ENCODE measurements at places on chromosomes 3 and 15.

GRCh38 chr3:161548301-161548700 lies 51.7 kb downstream of the OTOL1 start:
- DNase-seq = no peak

GRCh38 chr15:49383266-49383665 lies 39.8 kb upstream of the FGF7 start:
- DNase-seq = no peak

GRCh38 chr3:154151969-154152368 lies 30.8 kb downstream of the ARHGEF26 start:
- no peak for DNase-seq

- no peak for DNase-seq
These were observed 382.4 kb downstream of the IL5RA start for GRCh38 chr3:2727610-2728318.

DNA sequence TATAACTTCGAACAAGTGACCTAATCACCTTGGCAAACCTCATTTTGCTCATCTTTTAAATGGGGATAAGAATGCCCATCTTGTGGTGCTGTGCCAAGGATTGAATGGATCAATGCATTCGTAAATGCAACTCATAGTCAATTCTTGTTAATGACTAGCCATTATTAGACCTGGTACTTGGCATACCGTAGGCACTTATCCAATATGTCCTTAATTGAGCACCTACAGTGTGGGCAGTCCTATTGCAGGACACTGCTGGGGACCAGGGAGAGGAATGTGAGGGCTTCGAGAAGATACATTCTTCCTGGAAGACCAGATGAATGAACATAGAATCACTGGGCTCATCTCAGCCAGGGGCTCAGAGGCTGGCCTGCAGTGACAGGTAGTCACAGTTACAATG lies 177.2 kb upstream of the TLE3 start:
- no peak for DNase-seq

- no peak for DNase-seq
These were observed 82.7 kb upstream of the SLC6A11 start for GRCh38 chr3:10733297-10733696.

Data from activated CD4-positive, alpha-beta T cell treated with anti-CD3 and anti-CD28 coated beads for 4 hours (primary cell).